SK-N-SH treated with all-trans-retinoic acid at 6 μM for 48 hours (cell line): ENCODE measurements at places on chromosomes 2 and 18.

GRCh38 chr18:45519411-45520280 lies 95.6 kb upstream of the SLC14A2 start:
- ATAC-seq = no peak

- no peak for ATAC-seq
Observed at GRCh38 chr2:223102450-223102849, 50.5 kb downstream of the KCNE4 start.

DNA sequence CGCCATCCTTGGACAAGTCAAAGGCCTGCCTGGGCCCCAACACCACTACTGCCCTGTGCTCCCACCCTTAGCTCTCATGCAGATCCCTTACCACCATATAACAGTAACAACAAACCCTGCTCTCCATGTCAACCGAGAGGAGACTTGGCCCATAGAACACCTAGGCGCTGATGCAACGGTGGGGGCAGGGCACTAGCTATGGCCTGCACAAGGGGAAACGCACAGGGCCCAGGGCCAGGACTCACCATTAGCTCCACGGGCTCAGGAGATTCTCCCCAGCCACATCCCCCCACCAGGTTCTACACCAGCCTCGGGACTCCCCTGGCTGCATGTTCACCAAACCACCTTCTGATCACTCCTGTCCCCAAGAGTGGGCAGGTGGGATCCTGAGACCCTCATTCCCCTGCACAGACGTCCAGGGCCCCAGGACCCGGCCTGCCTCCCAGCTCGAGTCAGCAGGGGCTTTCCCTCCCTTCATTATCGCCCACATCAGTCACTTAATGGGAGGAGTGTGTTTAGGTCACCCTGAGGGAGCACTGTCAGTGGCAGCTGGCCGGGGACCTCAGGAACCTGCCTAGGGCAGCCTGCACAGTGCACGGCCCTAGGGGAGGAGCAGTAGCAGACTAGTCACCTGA lies 29.3 kb downstream of the ANKMY1 start:
- ATAC-seq = no peak

GRCh38 chr2:231922311-231923009 lies 3.7 kb downstream of the NPPC start:
- no peak for ATAC-seq

DNA sequence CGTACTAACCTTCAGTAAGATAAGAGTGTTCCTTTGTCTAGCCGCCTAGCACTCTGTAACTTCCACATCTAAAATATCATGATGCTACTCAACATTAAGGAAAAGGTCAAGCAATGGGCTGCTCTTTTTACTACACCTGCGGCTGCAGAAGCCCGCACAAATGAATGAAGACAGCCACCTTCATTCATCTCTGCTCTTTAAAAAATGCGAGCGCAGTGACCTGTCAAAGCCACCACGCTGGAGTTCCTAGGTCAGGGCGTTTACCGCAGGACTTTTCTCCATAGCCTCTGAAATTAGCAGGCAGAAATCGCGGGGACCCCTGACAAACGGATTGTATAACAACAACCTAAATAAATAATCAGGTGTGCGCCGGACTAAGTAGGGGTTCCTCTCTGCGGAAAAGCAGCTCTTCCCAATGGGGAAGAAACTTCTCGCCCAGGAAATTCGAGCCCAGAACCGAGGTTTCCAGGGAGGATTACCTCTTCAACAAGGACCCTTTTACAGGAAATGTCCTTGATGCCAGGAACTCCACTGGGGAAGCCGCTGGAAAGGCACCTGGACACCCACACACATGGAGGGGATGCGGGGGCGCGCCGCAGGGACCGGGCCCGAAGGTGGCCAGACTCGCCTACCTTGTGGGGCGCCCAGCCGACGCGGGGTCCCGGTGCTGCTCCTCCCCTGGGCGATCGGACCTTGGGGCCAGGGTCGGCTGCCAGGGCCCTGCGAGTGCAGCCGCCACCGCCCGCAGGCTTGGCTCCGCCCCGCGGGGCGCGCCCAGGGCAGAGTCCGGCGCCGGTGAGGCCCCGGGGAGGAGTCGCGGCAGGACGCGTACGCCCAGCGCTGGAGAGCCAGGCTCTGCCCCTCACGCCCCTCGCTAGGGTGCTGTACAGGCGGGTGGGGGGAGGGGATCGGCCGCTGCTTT lies at the start of gene CCDC68:
CCDC68 (minus strand) TSS at position 758 of the 922 bp plus-strand sequence. CDS start 16,670 bp downstream, outside the sequence.
- no peak for ATAC-seq

- ATAC-seq = no peak; the same call in 2 of the 3 replicates
Observed at GRCh38 chr2:100831158-100831750, 11.3 kb downstream of the NPAS2 start.

DNA sequence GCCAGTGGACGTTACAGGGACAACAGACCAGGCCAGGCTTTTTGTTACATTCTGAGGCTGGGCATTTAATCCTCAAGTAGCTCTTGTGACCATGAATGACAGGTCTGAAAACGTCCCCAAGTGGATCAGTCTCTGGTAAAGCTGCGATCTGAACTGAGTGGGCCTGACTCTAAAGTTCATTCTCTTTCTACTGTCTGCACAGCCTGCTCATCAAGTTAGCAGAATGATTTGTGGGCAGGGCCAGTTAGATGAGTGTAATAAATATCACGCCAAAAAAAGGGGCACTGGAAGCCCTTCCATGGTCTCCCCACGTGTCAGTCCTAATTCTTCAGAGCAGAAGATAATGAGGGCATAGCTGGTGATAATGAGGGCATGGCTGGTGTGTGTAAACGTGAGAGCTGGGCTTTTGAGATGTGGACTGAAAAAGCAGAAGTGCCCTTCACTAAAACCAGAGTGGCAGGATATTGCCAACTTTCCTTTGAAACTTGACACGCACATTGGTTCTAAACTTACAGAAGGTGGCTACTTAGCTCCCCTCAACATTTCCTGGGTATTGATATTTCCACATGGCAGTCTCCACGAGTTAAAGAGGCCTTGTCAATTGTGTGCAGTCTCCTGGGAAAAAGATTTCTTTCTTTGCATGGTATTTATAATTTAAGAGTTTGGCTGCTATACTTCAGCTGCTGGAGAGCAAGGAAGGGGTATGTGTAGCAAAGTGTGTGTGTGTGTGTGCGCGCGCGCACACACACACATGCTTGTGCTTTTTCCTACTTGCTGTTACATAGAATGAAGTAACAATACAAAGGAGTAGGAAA lies 72.7 kb upstream of the LYPD6B start:
- ATAC-seq = no peak

- no peak for ATAC-seq
Observed at GRCh38 chr18:74137920-74138538, 9.6 kb downstream of the FBXO15 start.

DNA sequence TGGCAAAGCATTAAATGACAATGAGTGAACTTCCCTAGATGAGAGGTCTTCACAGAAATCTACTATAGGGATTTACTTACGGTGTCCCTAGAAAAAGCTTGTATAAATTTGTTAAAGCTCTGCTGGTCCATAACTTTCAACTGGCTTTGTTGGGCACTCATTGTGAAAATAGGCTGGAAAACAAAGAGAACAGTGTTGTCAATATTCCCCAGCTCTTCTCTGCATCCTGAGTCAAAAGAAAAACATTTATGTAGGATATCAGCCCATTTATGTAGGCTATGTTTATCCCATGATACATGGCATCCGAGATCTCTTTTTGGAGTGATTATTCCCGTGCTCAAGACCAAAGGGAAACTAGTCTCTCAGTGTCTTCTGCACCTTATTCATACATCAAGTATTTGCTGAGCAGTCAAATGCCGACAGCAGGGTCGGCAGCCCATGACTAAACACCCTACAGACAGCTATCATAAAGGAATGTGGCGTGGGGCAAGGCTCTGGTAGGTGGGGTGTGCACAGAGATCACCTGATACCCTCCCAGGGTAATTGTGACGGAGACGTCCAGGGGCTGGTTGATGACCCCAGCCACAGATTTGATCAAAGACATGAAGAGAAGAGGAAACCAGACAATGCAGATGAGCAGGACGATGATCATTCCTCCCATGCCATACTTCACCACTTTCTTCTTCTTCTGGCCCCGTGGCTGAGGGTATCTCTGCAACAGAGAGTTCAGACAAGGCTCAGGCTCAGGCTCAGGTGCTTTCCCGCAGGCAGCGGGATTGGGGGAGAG lies 155.9 kb downstream of the NAPG start:
- no peak for ATAC-seq

- ATAC-seq = no peak
Observed at GRCh38 chr2:25274868-25275574, 66.7 kb downstream of the DNMT3A start.

- no peak for ATAC-seq
Observed at GRCh38 chr2:127235082-127235702, 15.1 kb upstream of the CYP27C1 start.

DNA sequence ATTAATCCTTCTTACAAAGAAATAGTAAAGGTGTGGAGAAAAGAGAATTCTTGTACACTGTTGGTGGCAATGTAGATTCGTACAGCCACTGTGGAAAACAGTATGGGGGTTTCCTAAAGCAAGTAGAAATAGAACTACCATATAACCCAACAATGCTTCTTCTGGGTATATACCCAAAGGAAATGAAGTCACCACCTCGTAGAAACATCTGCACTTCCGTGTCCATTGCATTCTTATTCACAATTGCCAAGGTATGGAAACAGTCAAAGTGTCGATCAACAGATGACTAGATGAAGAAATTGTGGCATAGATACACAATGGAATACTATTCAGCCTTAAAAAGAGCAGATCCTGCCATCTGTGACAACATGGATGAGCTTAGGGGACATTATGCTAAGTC lies 93.4 kb upstream of the TGIF1 start:
- ATAC-seq = no peak

DNA sequence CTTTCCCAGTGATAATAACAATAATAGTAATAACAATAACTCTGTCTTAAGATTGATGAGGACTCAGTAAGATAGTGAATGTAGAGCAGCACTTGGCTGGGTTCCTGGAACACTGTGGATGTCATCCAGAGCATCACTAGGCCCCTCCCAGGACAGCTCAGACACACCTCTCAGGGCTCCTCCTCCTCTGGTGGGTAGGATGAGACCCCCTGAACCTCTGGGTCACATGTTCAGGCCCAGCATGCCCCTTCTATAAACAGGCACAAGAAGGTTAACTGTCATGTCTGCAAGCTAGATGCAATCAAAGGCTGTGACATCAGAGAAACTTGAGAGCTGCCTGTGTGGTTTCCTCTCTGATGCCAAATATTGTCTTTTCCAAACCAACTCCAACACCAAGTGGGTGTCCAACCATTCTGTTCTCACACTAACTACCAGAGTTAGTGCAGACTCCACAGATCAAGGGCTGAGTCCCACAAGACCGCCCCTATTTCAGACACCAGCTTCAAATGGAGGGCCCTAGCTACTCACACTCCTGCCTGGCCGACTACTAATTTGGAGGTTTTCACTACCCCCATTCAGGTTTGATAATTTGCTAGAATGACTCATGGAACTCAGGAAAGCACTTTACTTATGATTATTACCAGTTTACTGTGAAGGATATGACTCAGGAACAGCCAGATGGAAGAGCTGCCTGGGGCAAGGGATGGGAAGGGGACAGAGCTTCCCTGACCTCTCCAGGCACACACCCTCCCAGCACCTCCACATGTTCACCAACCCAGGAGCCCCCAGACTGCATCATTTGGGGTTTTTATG lies 46.4 kb upstream of the BZW1 start:
- ATAC-seq = peak; percentile 85

- ATAC-seq = peak; percentile 47; the same call in 2 of the 3 replicates
Observed at GRCh38 chr18:8177330-8178016, 431.8 kb upstream of the RAB12 start.

DNA sequence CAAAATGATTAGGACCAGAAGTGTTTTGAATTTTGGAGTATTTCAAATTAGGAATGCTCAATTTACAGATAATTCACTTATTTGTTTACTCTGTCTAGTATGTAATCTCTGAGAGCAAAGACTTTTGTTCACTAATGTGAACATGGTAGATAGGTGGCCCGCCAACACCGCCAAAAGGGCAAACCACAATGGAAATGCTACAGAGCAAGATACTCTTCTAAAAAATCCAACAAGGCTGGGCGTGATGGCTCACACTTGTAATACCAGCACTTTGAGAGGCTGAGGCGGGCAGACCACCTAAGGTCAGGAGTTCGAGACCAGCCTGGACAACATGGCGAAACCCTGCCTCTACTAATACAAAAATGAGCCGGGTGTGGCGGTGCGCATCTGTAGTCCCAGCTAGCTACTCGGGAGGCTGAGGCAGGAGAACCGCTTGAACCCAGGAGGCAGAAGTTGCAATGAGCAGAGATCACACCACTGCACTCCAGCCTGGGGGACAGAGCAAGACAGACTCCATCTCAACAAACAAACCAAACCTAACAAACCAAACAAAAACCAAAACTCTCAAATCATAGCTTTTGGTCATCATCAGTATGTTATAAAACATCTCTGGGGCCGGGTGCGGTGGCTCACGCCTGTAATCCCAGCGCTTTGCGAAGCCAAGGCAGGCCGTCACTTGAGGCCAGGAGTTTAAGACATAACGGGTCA lies 2.4 kb downstream of the CCT4 start:
- no peak for ATAC-seq

- no peak for ATAC-seq
Observed at GRCh38 chr18:46414863-46415262, 242.2 kb downstream of the LOXHD1 start.
